Stimulated activated effector memory CD8-positive, alpha-beta T cell treated with anti-CD3 and anti-CD28 coated beads, Interleukin-12 subunit alpha, Interleukin-12 subunit beta, amount 100 ng/mL, for 72 hours (primary cell): ENCODE measurements at places on chromosomes 7 and 10.

DNA sequence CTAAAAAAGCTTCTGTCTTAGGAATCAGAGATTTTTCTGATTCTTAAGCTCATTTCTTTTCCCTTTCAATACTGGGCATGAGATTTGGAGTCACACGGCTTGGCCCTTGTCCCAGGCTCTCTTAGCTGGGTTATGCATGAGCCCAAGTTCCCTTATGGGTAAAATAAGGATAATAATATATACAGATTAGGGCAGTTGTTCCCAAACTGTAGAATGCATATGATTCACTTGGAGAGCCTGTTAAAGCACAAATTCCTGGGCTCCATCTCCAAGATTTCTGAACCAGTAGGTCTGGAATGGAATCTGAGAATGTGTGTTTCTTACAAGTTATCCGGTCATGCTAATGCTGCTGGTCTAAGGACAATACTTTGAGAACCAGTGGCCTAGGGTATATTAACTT lies 154.0 kb downstream of the REEP3 start:
- no peak for DNase-seq

DNA sequence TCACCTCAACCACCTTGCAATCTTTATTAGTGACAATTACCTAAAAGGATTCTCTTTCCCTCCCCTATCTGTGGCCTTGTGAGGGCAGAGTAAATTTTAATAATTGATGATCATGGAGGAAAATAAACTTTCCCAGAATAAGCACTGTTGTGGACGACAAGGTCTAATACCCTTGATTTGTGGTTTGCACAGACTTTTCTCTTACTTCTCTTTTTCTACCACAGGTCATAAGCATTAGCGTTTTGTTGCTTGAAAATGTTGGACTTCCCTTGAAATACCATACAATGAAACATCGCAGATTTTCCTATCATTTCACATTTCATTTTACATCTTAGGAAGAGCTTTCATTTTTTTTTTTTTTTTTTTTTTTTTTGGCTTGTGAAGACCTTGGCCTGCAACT lies 188.1 kb upstream of the TMEM72 start:
- no peak for DNase-seq

GRCh38 chr7:65457705-65458104 lies 84.0 kb downstream of the ZNF92 start:
- DNase-seq: no peak

GRCh38 chr7:74027683-74028320 lies at the start of gene ELN:
Gene ELN (plus strand): TSS chr7:74028173. CDS start chr7:74028188, 15 bp downstream.
- no peak for DNase-seq

GRCh38 chr7:46774515-46774914 lies 807.4 kb downstream of the TNS3 start:
- no peak for DNase-seq

GRCh38 chr10:31242902-31243301 lies 76.1 kb upstream of the ZEB1 start:
- peak; percentile 9 for DNase-seq
